Activated CD4-positive, alpha-beta memory T cell treated with anti-CD3 and anti-CD28 coated beads, Interleukin-2, amount 10 ng/mL, durations not matched to agents 7 days and 5 days (primary cell): ENCODE measurements at places on chromosomes 6 and 20. TPM values are rescaled to one million over a fixed set of nuclear protein-coding genes. Genes with fewer than 3 reads are reported as not detected.

- DNase-seq = no peak
These were observed 102.5 kb downstream of the EYA2 start for GRCh38 chr20:46997187-46997586.

MTFR2 gene
- total RNA-seq = 20.4 TPM

PARD6B gene
- 6.2 TPM for total RNA-seq

- peak; percentile 93 for DNase-seq
These were observed 5.3 kb upstream of the HMGN4 start for GRCh38 chr6:26532699-26533531.
